Activated CD8-positive, alpha-beta T cell treated with anti-CD3 and anti-CD28 coated beads for 36 hours (primary cell): ENCODE measurements at places on chromosomes 2 and 18. TPM values are rescaled to one million over a fixed set of nuclear protein-coding genes. Genes with fewer than 3 reads are reported as not detected.

DNA sequence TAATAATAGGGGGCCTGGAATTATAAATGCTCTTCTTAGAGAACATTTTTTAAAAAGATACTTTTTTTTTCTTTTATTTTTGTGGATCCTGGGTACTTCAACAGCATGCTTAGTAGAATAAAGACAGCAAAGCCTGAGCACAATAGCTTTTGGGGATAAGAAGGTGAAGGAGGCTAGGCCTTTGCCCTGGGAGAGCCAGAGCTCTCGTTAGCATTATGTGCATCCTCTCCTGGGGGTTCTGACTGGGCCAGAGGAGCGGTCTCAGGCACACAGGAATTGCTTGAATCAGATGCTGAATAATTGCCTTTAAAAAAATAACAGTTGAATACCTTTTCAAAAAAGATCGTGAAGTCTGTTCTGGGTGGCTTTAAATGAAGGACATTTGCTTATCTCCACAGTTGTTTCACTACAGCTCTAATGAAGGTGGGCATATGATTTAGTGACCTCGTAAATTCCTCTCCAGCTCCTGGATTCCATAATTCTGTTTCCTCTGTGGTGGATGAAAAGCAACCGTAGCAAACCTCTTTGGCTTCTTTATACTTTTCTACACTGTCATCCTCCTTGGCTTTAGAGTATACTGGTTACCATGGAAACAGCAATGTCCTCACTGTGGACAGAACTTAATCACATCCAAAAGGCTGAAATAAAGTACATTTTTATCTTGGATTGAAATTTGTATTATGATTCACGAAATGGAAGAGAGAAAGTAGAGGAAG, 133.8 kb downstream of the MAIP1 start:
- H3K36me3 ChIP-seq, result no peaks in the 10 kb centered on the region
- peaks cover 6% of the 10 kb centered on the region for H3K27me3 ChIP-seq
- no peaks in the 10 kb centered on the region for H3K4me1 ChIP-seq
- H3K27ac ChIP-seq, result no peak overlapping the region
- DNase-seq, result no peak
- H3K4me3 ChIP-seq, result no peak overlapping the region

- DNase-seq, result no peak
- H3K27ac ChIP-seq, result no peak overlapping the region
- H3K4me3 ChIP-seq, result no peak overlapping the region
- H3K27me3 ChIP-seq, result no peaks in the 10 kb centered on the region
Measured at GRCh38 chr2:24744356-24744755, 48.8 kb downstream of the PTRHD1 start.

Gene RAB31
- 0.45 TPM for total RNA-seq

Gene CRYGC
- not detected for total RNA-seq

- H3K27ac ChIP-seq, result no peak overlapping the region
- no peak overlapping the region for H3K4me3 ChIP-seq
- no peaks in the 10 kb centered on the region for H3K36me3 ChIP-seq
- H3K4me1 ChIP-seq, result no peaks in the 10 kb centered on the region
- no peaks in the 10 kb centered on the region for H3K27me3 ChIP-seq
- DNase-seq, result no peak
Measured at GRCh38 chr2:187493877-187494568, 46.0 kb upstream of the CALCRL start.

DNA sequence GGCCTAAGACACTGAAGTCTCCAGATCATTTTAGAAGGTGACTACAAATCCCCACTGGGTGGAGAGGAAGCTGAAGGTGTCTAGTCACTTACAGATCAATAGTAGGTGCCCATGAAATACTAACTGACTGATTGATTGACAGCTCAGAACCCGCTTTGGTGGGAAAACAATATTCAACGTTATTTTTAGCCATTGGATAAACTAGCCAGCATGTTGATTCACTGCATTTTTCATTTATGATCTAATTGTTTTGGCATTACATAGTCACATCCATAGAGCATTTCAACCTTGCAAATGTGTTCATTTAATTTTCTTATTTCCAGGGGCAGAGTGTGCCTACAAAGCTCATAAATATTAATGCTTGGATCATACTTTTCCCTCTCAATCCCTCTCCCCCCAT, 162.3 kb downstream of the MREG start:
- H3K27me3 ChIP-seq, result no peaks in the 10 kb centered on the region
- DNase-seq, result no peak
- H3K4me1 ChIP-seq, result no peaks in the 10 kb centered on the region
- H3K27ac ChIP-seq, result no peak overlapping the region
- no peak overlapping the region for H3K4me3 ChIP-seq
- no peaks in the 10 kb centered on the region for H3K36me3 ChIP-seq

Gene PIEZO2
- not detected for total RNA-seq

DNA sequence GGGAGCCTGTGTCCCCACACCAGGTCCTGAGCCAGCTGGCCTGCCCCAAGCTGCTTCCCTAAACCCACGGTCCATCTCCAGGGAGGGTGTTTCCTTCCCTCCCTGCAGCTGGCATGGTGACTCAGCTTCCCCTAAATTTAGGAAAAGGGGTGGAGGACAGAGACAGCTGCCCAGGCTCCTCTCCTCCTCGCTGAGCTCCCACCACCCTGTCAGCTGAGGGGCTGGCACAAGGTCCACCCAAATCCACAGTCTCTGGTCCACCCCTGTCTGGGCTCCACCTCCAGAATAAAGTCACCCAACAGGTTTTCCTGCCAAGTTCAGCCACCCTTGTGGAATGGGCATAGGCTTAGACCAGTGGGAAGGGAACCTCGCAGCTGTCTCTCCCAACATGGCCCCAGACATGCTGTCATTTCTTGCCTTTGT, 156.5 kb downstream of the TNS1 start:
- H3K36me3 ChIP-seq, result no peaks in the 10 kb centered on the region
- no peak for DNase-seq
- H3K4me3 ChIP-seq, result no peak overlapping the region
- H3K27ac ChIP-seq, result no peak overlapping the region

DNA sequence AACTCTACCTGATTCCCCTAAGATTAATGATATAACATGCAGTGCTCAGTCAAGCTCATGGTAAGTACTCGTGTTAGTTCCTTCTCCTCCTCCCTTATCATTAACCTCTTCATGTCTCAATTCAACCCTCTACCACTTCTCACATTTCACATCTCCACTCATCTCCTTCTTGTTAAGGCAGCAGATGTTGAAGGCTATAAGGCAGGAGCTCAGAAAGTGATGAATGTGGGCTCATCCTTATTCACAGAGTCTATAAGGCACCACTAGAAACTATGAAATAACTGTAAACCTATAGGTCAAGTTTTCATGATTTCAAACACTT, 56.0 kb downstream of the CLHC1 start:
- H3K27ac ChIP-seq, result no peak overlapping the region
- H3K27me3 ChIP-seq, result no peaks in the 10 kb centered on the region
- H3K4me3 ChIP-seq, result no peak overlapping the region
- H3K36me3 ChIP-seq, result no peaks in the 10 kb centered on the region
- no peak for DNase-seq

Gene VWC2L
- total RNA-seq, result not detected
